ENCODE measurements at places on chromosomes 7 and 10.
A peak's percentile ranks its signal among the peaks of the same experiment; 100 is the strongest.

DNA sequence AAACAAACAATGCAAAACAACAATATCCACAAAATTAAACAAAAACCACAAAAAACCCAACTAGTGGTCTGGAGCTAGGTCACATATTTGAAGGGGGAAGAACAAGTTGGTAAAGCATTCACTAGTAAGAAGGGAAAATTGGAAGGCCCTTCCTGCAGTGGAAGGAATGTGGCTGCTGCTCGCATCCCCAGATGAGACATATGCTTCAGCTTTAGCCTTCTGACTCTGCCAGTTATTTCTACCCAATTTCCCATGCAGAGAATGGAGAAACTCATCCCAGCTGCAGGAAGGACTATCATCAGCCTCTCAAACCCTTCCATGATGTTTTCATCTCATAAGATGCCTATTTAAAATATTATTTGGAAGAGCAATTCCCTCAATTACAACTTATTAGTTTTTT is 176.6 kb downstream of the BMPER start:
- DNase-seq: no peak

DNA sequence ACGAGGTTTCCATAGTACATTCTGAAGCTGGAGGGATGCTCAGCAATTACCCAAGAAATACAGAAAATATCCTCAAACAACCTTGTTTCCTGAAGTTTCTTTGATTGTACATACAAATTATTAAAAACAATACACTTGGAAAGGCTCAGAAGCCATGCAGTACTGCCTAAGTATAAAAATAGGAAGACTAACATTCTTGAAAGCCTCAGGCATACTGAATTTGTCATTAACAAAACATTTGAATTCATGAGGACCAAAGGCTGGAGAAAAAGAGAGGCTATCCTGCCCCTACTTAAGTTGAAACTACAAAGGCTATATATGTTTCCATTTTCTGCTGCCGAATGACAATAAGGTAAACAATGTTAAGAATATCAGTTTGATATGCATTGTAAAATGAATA is 54.3 kb upstream of the SGCE start:
- no peak for DNase-seq

DNA sequence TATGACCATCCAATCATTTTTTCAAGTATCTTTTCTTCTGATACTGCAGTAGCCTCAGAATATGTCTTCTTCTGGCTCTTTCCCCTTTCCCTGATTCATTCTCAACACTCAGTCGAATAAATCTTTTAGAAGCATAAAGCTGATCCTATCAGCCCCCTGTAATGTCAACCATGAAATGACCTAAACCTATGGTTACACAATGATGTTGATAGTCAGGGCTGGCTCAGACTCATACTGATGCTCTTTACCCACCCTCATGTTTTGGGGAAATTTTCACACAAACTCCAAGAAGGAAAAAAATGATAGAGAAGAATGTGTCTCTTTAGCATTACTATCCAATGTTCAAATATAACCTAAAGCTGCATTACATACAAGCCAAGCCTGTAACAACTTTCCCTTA is 76.0 kb downstream of the AASS start:
- DNase-seq: no peak

GRCh38 chr10:132926777-132927650 is 15.4 kb downstream of the CFAP46 start:
- DNase-seq: no peak

- DNase-seq: no peak
Measured at GRCh38 chr7:66952343-66953043, 31.5 kb downstream of the TMEM248 start.

GRCh38 chr7:119720541-119720940 is 552.4 kb upstream of the KCND2 start:
- DNase-seq: no peak

DNA sequence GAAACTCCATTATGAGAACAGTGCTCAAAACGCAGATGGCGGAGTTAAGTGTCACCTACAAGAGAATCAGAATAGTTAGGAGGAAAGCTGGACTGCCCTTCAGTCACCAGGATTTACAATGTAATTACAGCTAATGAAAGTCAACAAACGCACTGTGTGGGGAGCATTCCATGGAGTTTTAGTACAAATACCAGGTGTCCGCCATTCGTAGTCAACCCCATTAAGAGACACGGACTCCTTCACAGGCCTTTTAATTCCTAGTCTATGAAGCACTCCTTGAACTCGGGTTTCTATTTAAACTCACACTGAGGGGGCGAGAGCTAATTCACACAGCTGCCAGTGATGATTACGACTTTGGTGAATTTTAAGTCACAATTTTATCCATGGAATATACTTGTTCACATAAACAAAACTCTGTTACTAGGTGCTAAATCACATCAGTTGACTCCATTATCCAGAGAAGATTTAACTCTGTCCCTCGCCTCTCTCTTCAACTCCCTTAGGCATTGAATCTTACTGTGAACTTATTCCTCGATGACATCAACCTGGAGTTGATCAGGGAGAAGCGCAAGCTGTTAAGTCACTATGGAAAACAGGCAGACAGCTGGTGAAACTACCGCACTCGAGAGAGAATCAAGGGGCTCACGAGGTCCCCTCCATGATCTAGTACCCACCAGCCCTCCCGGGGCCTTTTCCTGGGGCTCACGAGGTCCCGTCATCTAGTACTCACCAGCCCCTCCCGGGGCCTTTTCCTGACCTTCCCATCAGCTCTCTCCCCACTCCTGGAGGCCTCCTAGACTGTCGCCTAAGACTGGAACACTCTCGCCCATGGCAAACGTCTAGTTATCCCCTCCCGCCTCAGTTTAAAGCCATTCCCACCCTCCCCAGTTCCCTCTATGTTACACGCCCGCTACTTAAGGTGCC is 1.5 kb downstream of the ZFAND2A start:
- no peak for DNase-seq

DNA sequence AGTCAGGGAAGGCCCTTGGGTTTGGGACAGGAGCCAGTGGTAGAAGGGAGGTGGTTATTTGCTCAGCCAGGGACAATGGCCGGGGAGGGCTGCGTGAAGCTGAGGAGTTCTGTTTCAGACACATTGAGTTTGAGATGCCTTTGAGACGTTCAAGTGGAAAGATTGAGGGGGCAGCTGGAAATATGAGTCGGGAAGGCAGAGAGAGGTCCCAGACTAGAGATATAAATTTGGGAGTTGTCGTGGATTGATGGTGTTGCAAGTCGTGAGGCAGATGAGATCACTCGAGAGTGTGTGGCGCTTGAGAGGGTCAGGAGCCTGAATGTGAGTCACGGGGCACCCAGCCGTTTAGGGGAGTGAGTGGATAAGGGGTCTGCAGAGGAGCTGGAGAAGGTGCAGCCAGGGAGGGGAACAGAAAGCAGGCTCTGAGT is 73.3 kb downstream of the ZMIZ1 start:
- peak; percentile 75 for DNase-seq

DNA sequence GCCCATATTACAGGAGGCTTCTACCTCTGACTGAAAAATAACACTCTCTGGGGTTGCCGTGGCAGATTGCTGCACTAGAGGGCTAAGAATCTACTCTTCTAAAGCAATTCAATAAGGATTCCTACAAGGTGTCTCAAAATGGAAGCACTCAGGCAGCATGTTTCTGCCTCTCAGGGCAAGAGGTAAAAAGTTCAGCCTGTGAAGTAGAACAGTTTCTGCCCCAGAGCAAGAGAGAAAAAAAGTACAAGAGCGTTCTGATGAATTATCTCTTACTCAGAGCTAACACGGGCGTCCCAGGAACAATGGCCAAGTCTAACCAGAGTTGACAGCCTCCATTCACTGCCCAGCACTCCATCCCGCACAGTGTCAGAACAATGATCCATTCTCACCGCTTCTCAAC is 71.3 kb upstream of the TES start:
- no peak for DNase-seq

DNA sequence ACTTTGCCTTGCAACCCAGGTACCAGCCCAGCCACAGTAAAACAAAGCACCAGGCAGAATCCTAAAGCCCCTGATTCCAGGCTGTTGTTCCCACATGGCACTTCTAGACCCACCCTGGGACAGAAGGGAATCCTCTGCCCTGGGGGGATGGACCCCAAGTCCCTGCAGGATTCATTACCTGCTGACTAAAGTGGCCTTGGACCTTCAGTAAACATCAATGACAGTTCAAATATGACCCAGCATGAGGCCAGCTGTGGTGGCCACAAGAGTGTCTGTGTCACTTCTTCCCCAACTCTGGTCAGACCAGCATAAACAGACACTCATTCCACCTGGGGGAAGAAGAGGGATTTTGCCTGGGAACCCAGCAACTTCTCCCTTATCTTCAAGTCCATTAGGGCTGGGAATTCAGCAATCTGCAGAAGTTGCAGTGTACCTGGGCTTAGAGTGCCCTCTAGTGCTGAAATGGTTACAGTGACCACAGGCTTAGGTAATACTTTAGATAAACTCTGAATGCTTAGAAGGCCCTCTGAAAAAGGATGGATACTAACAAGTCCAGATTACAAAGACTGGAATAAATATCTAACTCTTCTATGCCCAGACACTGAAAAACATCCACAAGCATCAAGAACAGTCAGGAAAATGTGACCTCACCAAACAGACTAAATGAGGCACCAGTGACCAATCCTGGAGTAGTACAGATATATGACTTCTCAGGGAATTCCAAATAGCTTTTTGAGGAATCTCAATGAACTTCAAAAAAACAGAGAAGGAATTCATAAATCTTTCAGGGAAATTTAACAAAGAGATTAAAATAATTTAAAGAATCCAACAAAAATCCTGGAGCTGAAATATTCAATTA is 108.5 kb upstream of the TMEM168 start:
- no peak for DNase-seq

DNA sequence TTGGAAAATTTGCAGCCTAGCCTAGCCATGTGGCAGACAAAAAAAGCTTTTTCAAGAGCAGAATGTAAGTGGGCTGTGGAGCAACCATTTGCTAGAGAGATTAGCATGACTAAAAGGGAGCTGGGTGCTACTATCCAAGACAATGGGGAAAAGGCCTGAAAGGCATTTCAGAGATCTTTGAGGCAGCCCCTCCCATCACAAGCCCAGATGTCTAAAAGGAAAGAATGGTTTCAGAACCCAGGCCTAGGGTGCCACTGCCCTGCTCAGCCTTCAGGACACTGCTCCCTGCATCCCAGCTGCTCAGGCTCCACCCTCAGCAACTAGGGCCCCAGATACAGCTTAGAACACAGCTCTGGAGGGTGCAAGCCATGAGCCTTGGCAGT is 24.7 kb downstream of the PNLIPRP3 start:
- DNase-seq: no peak

DNA sequence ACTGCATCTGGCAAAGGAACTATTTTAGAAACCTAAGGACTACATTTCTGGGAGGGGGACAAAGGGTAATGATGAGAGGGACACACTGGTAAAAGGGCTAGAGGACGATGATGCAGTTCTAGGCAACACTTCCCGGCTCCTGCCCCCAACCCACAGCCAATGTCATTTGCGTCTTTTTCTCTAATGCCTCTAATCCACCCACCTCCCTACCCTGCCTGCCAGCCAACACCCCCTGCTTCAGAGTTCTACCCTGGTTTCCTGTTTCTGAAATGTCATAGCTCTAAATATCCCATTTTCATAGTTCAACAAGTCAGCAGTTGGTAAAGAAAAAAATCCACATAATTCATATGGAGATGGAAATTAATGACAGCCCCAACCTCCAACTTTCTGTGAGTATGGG is 79.0 kb downstream of the KIAA1549 start:
- DNase-seq: no peak

- peak; percentile 67 for DNase-seq
Measured at GRCh38 chr7:128869138-128869943, 6.7 kb downstream of the ATP6V1F start.

GRCh38 chr10:62046522-62047227 is 145.2 kb downstream of the ARID5B start:
- no peak for DNase-seq

- peak; percentile 66 for DNase-seq
Measured at GRCh38 chr10:16828114-16828568, 10.9 kb upstream of the RSU1 start.

DNA sequence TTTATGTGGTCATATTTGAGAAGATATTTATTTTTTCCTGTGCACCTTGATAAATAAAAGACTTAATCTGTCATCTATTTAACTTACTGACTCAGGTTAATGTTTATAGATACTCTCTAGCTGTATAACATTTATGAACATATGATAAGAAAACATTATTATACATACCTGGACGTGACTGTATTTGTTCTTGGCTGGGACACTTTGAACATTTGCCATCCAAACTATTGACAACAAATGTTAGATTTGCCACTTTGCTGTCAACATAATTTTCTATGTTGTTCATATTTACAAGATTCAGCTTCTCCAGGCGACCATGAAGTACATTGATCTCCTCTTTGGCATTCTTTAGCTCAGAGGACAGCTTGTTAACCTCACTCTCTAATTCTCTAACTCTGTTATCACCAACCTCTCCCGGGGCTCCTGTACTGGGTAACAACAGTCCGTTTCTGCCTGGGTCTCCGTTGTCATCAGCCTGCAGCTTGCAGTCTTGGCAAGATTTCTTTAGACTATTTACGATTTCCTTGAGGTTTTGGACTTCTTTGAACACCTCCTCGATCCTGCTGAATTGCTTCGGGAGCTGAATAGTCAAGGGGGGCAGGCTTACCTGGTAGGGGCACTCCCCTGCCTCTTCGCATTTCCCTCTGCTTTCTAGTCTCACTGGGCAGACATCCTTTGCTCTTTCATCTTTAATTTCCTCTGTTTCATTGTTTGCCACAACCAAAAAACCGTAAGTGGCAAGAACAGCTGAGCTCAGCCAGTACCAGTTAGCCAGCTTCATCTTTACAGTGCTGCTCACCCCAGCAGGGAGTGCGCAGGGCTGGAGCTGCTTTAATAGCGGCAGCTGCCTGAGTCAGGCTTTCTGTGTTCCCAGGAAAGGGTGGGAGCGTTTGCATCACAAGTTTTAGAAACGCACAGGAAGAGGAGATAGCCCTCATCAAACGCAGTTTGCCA is at the start of gene FGL2:
FGL2 (minus strand) TSS at position 807 of the 954 bp plus-strand sequence; CDS start at position 781, 26 bp downstream.
- peak; percentile 79 for DNase-seq

DNA sequence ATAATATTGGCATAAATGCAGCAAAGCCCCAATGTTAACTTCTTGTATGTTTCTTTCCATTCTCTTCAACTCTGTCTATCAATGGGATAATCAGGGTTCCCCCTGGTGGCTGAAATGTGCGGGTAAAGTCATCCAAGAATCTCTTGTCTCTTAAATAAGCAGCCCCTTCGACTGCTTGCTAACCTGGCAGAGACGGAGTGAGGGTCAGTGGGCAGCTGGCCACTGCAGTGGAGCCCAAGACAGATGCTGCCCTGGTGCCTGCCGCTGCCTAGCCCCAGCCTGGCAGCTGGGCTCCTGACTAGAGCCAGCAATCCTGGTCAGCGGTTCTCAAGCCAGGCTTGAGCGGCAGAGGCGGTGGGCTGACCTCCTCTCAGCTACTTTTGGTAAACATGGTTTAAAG is 248.9 kb downstream of the COBL start:
- peak; percentile 65 for DNase-seq

All from right hindlimb (tissue), 1 donor.